H1 (cell line): ENCODE measurements at places on chromosomes 3 and 15. TPM values are rescaled to one million over a fixed set of nuclear protein-coding genes. Genes with fewer than 3 reads are reported as not detected.

Gene FAM107A
- 0.57 and 0.65 TPM in 2 replicates for total RNA-seq

Gene CCDC13
- not detected in 2 replicates for total RNA-seq

Gene FANCD2OS
- not detected in 2 replicates for total RNA-seq

Gene TMEM266
- 1.7 and 2.6 TPM in 2 replicates for total RNA-seq

DNA sequence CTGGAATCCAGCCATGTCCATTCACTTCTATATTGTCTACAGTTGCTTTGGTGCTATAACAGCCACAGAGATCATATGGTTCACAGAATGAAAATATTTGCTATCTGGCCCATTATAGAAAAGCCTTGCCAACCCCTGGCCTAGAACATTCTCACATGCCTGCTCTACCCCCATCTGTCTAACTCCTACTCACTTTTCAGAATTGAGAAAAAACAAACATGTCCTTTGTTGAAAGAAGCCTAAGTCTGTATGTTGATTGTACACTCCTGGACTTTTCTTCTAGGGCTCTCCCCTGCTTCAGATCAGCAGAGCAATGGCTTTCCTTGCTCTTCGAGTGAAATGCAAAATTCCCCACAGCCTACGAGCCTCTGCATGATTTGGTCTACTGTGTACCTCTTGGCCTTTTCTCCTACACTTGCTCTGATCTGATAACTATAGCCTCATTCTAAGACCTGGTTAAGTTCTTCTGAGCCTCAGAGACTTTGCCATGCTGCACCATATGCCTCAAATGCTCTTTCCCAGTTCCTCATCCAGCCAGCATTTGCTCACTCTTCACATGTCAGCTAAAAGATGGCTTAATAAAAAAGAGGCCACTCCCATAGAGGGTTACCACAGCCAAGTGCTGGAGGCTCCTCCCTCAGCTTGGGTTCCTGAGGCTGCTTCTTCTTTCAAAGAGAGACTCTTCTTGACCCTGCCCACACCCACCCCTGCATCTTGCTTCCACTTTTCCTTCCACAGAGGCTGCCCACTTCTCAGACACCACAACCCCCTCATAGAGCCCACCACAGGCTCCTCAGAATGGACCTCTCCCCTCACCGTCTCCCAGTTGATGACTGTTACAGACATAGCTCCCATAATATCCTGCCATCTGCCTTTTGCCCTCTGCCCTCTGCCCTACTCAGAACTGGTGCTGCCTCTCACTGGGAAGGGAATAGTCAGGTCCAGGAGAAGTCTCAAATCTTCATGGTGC is 22.9 kb upstream of the DCLK3 start:
- no peak overlapping the region for H3K4me3 ChIP-seq
- no peak for DNase-seq
- no peaks in the 10 kb centered on the region; the same call in 1 of the 2 replicates for H3K27me3 ChIP-seq

DNA sequence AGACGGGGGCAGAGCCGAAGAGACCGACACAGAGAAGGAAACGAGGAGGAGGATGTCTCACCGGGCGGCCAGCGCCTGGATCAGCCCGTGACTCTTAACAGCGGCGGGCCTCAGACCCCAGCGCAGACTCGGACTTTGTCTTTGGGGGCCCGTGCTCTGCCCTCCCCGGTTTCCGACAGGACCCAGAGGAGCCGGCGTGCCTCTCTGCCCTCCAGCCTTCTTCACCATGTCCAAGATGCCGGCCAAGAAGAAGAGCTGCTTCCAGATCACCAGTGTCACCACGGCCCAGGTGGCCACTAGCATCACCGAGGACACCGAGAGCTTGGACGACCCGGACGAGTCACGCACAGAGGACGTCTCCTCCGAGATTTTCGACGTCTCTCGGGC is 1.0 kb downstream of the TSC22D2 start:
- DNase-seq: no peak
- H3K4me1 ChIP-seq: peaks cover under 1% of the 10 kb centered on the region; the same call in 1 of the 2 replicates
- peak overlapping the region; percentile 91 for H3K4me3 ChIP-seq
- no peak overlapping the region; the same call in 1 of the 2 replicates for H3K27ac ChIP-seq
- peaks cover 3% of the 10 kb centered on the region; the same call in 1 of the 2 replicates for H3K36me3 ChIP-seq
- no peaks in the 10 kb centered on the region for H3K27me3 ChIP-seq

DNA sequence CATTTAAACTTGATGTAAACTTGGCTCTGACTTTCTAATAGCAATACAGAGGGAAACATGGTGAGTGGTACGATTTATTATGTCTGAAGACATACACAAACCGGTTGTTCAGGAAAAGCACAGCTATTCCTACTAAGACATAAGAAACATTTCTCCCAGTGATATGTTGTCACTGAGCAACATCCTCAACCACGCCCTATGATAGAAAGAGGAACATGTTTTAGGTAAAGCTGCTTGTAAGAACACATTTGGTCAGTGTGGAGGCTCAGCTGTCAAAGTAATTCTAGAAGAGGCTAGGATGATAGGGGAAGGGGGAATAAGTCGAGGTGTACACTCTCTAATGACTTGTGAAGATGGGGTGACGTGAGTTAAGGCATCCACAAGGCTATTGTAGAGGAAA is 42.7 kb upstream of the B3GNT5 start:
- H3K36me3 ChIP-seq: no peaks in the 10 kb centered on the region
- H3K4me1 ChIP-seq: no peaks in the 10 kb centered on the region
- H3K27ac ChIP-seq: no peak overlapping the region
- no peak overlapping the region for H3K4me3 ChIP-seq
- H3K27me3 ChIP-seq: no peaks in the 10 kb centered on the region

GRCh38 chr3:277873-278272 is 81.3 kb downstream of the CHL1 start:
- no peak overlapping the region for H3K4me3 ChIP-seq
- no peaks in the 10 kb centered on the region for H3K4me1 ChIP-seq
- no peaks in the 10 kb centered on the region for H3K36me3 ChIP-seq
- no peak for DNase-seq
- H3K27ac ChIP-seq: no peak overlapping the region

GRCh38 chr3:185332026-185332735 is 30.8 kb upstream of the MAP3K13 start:
- DNase-seq: no peak
- no peaks in the 10 kb centered on the region for H3K36me3 ChIP-seq
- no peaks in the 10 kb centered on the region for H3K4me1 ChIP-seq
- no peak overlapping the region for H3K27ac ChIP-seq
- no peaks in the 10 kb centered on the region for H3K27me3 ChIP-seq
- H3K4me3 ChIP-seq: no peak overlapping the region

GRCh38 chr15:92899601-92899947 is 550 bp upstream of the CHD2 start:
- no peak for DNase-seq
- H3K27me3 ChIP-seq: no peaks in the 10 kb centered on the region
- no peak overlapping the region for H3K4me3 ChIP-seq
- H3K36me3 ChIP-seq: no peaks in the 10 kb centered on the region

DNA sequence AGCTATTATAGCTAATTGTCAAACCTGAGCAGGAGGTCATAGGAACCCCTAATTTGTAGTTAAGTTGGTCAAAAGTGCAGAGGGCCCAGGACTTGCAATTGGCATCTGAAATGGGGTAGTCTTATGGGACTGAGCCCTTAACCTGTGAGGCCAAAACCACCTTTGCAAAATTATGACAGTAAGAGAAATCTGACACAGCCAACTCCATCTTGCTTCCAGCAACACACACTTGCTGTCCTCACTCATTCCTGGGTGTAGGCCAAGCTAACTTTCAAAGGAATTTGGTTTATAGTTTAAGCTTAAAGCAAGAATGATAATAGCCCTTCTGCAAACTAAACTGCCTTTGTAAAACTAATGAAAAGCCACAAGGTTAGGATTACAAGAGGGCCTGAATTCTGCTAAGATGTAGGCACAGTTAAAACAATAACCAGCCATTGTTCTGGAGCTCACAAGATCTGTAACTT is 57.6 kb upstream of the FRMD4B start:
- H3K27ac ChIP-seq: no peak overlapping the region
- no peaks in the 10 kb centered on the region for H3K36me3 ChIP-seq
- H3K4me1 ChIP-seq: no peaks in the 10 kb centered on the region
- DNase-seq: no peak
- no peak overlapping the region for H3K4me3 ChIP-seq
- no peaks in the 10 kb centered on the region for H3K27me3 ChIP-seq

GRCh38 chr3:45993421-45994027 is 2.1 kb downstream of the FYCO1 start:
- peaks cover 15% of the 10 kb centered on the region for H3K4me1 ChIP-seq
- DNase-seq: no peak

- no peaks in the 10 kb centered on the region; the same call in 1 of the 2 replicates for H3K4me1 ChIP-seq
- H3K4me3 ChIP-seq: no peak overlapping the region
- no peaks in the 10 kb centered on the region for H3K36me3 ChIP-seq
- no peaks in the 10 kb centered on the region for H3K27me3 ChIP-seq
- H3K27ac ChIP-seq: no peak overlapping the region
These were observed 178.8 kb upstream of the STAC start for GRCh38 chr3:36201546-36201945.

- H3K4me1 ChIP-seq: no peaks in the 10 kb centered on the region
- H3K36me3 ChIP-seq: no peaks in the 10 kb centered on the region
- no peak overlapping the region for H3K27ac ChIP-seq
- no peak for DNase-seq
- no peak overlapping the region for H3K4me3 ChIP-seq
- no peaks in the 10 kb centered on the region for H3K27me3 ChIP-seq
These were observed 37.2 kb downstream of the BHLHE40 start for GRCh38 chr3:5016211-5017161.

GRCh38 chr15:92661069-92661468 is 5.5 kb upstream of the FAM174B start:
- H3K4me3 ChIP-seq: no peak overlapping the region
- DNase-seq: no peak
- H3K27me3 ChIP-seq: peaks cover 10% of the 10 kb centered on the region; the same call in 1 of the 2 replicates
- H3K4me1 ChIP-seq: peaks cover 5% of the 10 kb centered on the region

DNA sequence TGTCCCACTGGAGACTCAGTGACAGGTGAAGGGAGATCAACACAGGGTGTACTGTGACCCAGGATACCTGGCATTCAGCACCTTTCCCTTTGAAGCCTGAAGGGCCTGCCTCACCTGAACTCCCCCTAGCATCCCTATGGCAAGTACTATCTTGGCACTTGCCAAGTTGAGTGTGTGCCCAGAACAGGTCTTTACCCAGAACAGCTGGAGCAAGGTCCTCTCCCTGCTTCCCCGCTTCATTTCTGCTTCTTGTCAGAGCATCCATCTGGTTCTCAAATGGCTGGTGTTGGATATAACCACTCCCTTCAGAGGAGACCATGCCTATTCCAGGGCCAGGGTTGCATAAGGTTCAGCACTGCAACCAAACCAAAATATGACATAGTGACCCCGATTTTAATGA is 73.0 kb downstream of the FAM43A start:
- no peak overlapping the region for H3K27ac ChIP-seq
- no peak for DNase-seq
- no peaks in the 10 kb centered on the region for H3K36me3 ChIP-seq
- no peaks in the 10 kb centered on the region for H3K4me1 ChIP-seq
- H3K4me3 ChIP-seq: no peak overlapping the region

DNA sequence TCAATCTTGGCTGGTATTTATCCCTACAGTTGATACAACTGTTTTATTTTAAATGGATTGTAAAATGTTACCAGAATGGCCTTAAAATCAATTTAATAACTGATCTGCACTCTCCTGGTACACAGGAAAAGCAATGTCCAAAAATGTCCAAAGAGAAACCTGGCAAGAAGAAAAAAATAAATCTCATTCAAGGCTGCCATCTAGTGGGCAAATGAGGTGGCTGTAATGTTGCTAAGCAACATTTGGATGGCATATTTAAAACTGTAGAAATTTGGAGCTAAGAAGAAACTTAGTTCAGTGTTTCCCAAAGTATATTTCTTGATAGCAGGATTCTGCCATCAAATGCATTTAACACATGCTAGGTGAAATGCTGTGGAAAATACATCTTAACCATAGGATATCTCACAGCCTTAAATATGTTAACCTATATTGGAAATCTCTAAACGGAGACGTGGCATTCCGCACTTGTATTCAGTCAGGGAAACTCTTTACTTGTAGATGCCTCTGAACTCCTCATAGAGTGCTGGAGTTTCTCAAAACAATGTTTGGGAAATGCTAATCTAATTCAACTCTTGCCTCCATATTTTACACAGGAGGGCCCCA is 216.8 kb downstream of the ERC2 start:
- no peak overlapping the region for H3K27ac ChIP-seq
- no peak for DNase-seq
- H3K27me3 ChIP-seq: no peaks in the 10 kb centered on the region
- no peaks in the 10 kb centered on the region for H3K36me3 ChIP-seq
- no peak overlapping the region for H3K4me3 ChIP-seq

- H3K36me3 ChIP-seq: no peaks in the 10 kb centered on the region
- no peaks in the 10 kb centered on the region for H3K4me1 ChIP-seq
- no peak overlapping the region for H3K27ac ChIP-seq
- no peak overlapping the region for H3K4me3 ChIP-seq
These were observed 85.1 kb downstream of the EFL1 start for GRCh38 chr15:82177291-82178010.

GRCh38 chr3:149468504-149469212 is 5.8 kb upstream of the TM4SF4 start:
- no peaks in the 10 kb centered on the region for H3K27me3 ChIP-seq
- H3K4me3 ChIP-seq: no peak overlapping the region
- H3K4me1 ChIP-seq: no peaks in the 10 kb centered on the region; the same call in 1 of the 2 replicates
- no peaks in the 10 kb centered on the region for H3K36me3 ChIP-seq

GRCh38 chr3:170259907-170260306 is 37.7 kb downstream of the PRKCI start:
- H3K4me1 ChIP-seq: peaks cover 8% of the 10 kb centered on the region; the same call in 1 of the 2 replicates
- DNase-seq: no peak
- no peak overlapping the region for H3K4me3 ChIP-seq
- H3K27ac ChIP-seq: no peak overlapping the region

DNA sequence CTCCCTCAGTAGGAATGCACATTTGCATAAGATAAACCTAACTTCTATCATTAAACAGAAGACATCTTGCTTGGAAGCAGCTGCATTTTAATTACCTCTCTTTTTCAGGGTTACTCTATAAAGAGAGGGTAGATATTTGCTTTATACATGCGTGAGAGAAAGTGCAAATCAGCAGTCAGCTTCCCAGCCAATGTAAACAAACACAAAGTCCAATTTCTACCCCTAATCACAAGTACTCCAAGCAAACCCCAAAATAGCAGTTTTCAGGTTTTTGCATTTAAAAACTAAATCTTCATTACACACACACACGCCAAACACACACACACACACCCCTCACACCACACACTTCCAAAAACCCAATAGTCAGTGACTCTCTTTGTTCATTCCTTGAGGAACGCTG is 303.9 kb upstream of the ALCAM start:
- no peak for DNase-seq
- H3K36me3 ChIP-seq: no peaks in the 10 kb centered on the region
- no peak overlapping the region for H3K27ac ChIP-seq
- no peaks in the 10 kb centered on the region for H3K4me1 ChIP-seq

GRCh38 chr3:13656584-13657301 is 107.8 kb downstream of the FBLN2 start:
- H3K36me3 ChIP-seq: no peaks in the 10 kb centered on the region
- no peak overlapping the region for H3K27ac ChIP-seq
- DNase-seq: no peak
- no peak overlapping the region for H3K4me3 ChIP-seq
- H3K4me1 ChIP-seq: peaks cover 5% of the 10 kb centered on the region; the same call in 1 of the 2 replicates
- peaks cover 24% of the 10 kb centered on the region for H3K27me3 ChIP-seq

DNA sequence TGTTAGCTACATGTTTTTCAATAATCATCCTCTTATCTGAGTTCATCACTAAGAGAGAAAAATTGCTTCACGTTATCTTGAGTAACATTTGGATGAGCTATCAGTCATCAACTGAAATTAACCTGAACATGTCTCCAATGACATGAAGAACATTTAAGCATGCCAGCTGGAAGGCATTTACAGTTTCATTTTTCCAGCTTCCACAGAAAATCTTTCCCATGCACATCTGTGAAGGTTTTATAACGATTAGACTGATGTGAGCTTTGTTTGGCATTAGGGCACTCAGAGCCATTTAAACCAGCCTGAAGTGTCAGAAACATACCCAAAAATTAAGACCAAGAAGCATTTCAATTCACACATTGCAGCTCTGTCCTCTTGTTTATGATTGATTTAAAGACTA is 235.8 kb upstream of the ARHGEF26 start:
- H3K36me3 ChIP-seq: no peaks in the 10 kb centered on the region
- H3K27me3 ChIP-seq: no peaks in the 10 kb centered on the region
- H3K4me1 ChIP-seq: no peaks in the 10 kb centered on the region
- H3K4me3 ChIP-seq: no peak overlapping the region
- no peak overlapping the region for H3K27ac ChIP-seq
